ENCODE measurements at places on chromosomes 1 and 21.

DNA sequence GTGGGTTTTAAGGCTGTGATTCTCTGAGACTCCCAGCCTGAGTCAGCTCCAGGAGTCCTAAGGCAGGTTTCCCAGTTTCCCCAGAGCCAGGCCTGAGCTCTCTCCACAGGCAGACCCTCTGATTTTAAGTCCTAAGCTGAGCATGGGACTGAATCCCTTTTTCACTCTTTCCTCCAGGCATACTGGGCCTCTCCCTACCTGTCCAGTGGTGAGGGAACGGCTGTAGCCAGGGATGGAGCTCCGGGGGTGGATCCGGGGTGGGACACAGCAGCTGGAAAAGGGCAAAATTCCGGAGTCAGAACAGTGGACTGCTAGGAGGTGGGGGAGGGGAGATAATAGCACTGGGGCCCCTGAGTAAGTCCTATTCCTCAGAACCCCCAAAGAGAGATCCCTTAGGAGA lies 30.0 kb downstream of the DLGAP3 start:
- no peak for DNase-seq

DNA sequence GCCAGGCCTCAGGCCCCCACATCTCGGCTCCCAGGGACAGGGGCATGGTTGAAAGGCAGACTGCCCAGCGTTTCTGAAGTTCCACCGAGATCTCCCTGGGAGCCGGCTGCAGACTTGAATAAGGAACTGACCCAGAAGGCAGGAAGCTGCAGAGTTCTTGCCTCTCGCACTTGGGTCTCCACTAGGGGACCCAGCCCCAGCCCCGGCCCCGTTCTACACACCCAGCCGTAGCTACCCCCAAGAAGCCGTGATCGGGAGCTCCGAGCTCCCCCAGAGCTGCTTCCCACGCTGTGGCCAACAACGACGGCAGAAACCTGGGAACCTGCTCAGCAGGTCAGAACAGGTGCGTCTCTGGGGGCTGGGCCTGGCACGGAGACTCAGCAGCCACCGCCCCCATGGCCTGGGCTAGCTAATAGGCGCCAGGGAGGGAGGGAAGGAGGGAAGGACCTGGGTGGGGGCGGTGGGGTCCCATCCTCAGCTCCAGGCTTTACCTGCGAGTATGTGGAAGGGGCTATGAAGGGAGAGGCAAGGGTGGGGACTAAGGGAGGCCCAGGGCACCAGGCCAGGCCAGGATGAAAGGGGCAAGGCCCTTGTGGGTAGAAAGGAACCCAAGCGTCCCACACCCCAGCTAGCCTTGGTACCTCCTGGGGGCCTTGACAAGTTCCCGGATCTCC lies at the start of gene NECTIN4:
TSS of gene NECTIN4 (minus strand) at position 308 of the 674 bp plus-strand sequence. CDS start at position 46, 262 bp downstream.
- DNase-seq: no peak

DNA sequence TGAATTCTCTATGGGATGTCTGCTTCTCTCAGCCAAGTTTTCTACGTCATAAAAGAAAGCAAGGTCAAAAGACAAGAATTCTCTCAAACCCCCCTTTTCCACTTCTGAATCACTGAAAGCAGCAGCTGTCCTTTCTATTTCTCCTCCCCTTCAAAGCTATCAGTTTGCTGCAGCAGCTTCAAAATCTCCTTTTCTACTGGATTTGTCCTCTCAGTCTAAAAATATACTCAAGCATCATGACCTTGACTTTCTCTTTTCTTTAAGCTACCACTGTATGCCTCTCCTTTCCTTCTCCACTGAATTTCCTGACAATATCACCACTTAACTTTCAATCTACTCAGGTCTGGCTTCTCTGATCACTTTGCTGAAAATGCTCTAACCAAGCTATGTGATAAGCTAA lies 1.9 kb downstream of the WDR64 start:
- DNase-seq: no peak

DNA sequence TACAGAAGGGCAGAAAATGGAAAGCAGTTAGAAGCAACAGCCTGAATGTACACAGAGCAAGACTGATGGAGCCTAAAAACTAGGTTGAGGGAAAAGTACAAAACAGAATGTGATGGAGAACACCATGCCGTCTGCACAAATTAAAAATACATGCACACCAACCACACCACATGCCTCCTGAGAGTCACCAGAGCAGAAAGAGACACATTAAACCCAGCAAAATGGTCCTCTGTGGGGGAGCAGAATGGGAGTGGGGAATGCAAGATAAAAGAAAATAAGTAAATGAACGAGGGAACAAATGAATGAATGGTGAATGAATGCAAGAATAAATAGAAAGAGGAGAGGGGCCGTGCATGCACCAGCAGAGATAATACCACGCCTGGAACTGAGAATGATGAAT lies 24.1 kb downstream of the PADI2 start:
- DNase-seq: no peak

GRCh38 chr21:17472592-17473271 lies 40.1 kb upstream of the CXADR start:
- no peak for DNase-seq

DNA sequence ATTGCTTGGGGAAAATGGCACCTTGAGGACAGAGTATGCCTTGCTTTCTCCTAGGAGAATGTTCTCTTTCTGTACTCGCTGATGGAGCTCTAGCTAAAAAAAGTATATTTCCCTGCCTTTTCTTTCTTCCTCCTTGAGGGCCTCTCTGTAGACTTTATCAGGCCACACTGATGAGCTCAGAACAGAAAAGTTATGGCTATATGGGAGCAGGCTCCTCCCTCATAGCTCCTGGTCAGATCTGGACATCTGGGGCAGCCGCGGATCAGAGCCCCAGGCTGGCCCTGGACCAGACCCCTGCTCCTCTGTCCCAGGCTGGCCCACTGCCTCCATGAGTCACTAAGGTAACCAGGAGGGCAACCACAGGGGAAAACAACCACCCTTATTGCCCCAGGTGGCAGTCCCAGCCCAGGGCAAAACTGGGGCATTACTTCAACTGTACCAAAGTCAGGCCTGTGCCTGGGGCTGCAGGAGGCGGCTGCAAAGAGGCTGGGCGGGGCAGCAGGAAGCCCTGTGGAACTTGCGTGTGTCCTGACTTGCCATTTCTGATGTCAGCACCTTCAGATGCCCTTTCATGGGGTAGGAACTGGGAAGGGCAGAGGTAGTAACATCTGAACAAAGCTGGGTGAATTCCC lies 26.3 kb upstream of the ZNF648 start:
- no peak for DNase-seq

- no peak for DNase-seq
Measured at GRCh38 chr1:51442616-51443015, 76.5 kb downstream of the EPS15 start.

DNA sequence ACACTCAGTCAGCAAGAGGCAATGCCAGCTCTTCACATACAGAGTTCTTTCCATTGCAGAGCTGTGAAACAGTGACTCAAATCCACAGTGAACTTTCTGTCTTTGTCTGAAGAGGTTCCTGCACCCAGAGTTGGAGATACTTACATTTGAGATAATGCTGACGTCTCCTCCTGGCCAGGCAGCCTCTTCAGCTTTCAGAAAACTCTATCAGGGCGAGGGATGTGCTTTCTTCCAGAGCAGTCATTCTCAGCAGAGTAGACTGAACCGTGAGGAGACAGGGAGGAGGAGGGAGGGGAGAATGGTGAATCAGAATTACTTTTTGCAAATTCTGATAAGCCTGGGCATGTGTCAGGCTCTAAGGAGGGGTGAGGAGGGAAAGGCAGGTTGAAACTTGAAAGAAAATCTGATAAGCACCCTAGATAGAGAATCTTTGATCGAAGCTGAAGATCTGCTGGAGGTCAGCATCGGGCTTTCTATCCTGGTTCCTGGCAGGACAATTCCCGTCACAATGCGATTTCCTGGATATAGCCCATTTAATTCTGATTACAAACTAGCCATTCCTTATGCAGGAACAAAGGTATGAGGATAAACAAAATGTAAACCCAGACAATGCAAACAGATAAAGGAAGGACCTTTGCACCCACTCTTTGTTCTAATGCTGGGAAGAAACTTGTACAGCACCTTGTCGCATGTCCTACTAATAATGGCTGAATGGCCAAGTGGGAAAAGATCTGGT lies 18.9 kb upstream of the NID1 start:
- no peak for DNase-seq

DNA sequence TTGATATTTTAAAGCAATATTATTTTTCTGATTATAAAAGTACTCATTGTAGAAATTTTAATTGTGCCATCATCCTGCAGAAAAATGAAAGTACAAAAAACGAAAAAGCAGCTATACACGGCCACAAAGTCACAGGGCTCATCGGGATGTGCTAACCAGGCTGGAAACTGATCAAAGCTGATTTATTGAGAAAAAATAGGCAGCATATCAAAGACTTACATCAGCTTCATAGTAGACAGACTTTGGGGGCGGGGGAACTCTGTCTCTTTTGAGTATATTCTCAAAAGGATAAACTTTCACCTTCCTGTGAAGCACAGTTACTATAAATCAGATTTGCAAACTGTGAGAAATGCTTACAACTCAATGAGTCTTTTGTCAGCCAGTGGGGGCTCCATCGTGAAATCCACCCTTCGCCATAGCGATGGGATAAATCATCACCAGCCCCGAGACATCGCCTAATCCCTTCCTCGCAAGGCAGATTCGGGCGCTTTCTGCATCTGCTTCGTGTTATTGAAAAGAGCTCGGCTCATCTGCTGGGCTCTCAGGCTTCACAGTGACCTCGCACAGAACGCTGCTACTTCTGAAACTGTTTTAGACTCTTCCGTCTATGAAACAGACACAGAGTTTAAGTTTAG lies 69.2 kb upstream of the ERG start:
- DNase-seq: no peak

DNA sequence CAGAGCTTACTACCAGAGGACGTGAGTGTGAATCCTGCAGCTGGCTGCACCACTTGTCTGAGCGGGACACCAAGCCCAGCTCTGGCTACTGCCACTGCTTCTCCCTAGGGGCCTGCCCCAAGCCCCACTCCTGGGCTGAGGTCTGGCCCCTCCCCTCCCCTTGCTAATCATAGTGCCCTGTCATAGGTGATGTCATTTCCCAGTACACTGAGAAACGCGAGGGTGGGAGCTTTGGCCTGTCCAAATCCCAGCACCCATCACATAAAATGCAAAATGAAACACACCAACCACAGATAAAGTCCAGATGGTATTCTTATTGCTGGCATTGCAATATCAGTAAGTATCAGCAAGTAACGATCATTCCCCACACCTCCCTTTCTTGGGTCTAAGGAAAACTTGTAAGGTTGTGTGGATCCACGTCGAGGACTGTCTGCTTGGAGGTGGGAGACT lies 77.7 kb downstream of the TOMM20 start:
- no peak for DNase-seq

DNA sequence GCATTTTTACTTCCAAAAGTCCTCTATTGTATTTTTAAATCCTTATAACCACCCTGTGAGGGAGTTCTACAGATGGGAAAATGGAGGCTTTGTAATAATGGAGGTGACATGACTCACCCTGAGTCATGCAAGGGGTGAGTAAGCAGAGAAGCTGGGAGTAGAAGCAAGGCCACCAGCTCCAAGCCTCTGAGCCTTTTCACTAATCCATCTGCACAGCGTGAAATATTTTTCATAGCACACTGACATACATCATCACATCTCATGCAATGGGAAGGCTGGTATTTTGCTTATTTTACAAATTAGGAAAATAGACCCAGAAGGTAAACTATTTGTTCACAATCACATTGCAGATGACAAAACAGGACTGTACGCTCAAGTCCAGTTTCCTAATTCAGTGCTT lies 96.9 kb downstream of the KCNH1 start:
- no peak for DNase-seq

GRCh38 chr1:70509996-70510876 lies 99.2 kb downstream of the CTH start:
- DNase-seq: peak; percentile 31

GRCh38 chr1:97254731-97255463 lies 533.3 kb downstream of the PTBP2 start:
- no peak for DNase-seq

DNA sequence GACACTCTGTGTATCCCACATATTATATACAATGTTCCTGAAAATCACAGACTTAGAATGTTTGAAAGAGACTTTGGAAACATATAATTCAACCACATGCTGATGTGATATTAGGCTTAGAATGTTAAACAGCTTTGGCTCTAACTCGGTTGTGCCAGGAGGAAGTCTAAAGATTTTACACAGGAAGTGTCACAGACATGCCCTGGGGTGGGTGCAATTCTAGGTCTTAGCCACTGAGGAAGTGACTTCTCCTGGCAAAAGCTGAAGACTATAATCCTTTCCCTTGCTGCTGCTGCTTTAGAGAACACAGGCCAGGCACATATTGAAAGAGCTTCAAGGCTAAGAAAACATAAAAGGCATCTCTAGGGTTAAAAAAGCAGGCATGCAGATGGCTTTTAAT lies 51.0 kb downstream of the RPL5 start:
- no peak for DNase-seq

DNA sequence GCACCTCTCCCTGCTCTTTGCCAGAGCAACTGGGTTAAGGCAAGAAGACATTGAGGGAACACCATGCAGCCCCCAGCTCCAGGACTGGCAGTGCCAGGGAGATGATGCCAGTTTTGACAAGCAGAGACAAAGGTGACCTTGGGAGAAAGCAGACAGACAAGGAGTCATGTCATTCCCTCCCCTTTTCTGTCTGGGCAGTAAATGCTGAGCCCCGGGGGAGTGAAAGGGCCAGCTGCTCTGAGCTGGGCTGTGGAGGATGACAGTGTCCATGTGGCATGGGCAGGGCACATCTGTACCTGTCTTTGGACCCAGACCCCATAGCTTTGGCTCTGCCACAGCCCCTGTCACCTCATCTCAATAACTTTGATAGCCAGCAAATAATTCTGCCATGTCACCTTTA lies 24.2 kb downstream of the PLEKHA6 start:
- DNase-seq: no peak

- no peak for DNase-seq
Measured at GRCh38 chr1:231612393-231613089, 14.0 kb upstream of the DISC1 start.

DNA sequence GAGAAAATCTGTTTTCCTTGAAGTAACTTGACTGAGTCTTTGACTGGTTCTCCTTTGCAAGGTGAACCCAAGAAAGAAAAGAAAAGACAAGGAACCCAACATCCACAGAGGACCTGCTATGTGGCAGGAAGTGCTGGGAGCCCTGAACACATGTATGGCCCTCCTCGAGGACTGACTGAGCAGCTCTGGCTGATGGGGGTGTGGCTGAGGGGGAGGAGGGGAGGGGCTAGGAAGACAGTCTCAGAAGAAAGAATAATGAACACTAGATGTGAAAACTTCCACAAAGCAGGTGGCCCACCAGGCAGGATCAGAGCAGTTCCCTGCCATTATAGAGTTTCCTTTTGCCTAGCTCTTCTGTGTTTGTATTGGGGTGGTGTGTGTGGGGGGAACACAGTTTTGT lies 26.1 kb downstream of the NENF start:
- no peak for DNase-seq

GRCh38 chr1:83996621-83997020 lies 2.3 kb downstream of the TTLL7 start:
- DNase-seq: no peak

Data from DMS 273 treated with DMSO at 0.1 percent for 48 hours (cell line).